Mesenteric fat pad (tissue), 1 donor: ENCODE measurements at places on chromosomes 7 and 10. TPM values are rescaled to one million over a fixed set of nuclear protein-coding genes. Genes with fewer than 3 reads are reported as not detected.

Gene KNDC1
- total RNA-seq: 0.13 TPM

DNA sequence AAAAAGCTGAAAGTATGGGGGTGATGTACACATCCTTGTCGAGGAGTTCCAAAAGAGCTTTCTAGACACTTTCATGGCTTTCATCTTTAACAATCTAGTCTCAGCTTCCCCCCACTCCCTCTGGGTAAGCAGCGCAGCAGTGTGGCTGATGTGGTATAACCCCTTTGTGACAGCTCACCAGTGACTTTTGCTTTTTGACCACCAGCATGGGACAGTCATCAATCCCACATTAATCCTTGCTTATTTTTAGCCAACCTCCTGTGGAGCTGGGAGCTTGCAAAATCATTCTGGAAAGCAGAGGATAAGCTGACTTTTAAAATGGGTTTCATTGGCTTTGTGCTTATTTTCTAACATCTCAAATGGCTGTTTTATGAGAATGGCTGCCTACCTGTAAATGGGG is 272.7 kb downstream of the HDAC9 start:
- no peak for DNase-seq

- no peak for DNase-seq
Measured at GRCh38 chr10:43854007-43854406, 205.3 kb upstream of the ZNF32 start.

DNA sequence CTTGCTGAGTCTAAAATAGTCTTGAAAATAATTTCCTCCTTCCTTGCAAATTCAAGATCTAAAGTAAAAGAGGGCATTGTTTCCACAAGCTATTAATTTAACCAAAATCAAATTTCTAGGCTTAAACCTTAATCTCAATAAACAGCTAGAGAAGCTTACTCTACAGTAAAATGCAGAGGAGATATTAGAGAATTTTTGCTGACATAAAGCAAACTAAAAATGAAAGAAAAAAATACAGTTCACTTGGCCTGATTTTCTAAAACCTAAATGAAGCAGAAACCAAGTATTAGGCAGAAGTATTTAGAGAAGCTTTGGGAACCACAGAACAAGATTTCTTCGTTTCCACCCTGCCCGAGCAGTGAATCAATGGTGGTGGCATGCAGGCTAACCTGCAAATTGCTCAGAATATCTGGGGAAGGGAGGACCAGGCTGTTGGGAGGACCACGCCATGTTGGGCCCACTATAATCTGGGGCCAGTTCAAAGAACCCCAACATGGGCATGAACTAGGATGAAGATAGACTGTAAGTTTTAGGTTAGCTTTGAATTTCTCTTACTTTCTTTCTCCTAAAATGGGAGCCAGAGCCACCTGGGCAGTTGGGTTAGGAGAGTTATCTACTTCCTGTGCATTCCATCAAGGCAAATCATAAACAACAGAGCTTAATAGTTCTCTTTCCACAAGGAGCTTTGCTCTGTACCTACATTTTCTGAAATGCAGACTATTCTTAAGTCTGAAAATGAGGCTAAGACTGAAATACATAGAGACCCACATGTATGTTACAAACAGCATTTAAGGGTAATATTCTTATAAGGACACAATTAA is 4.1 kb downstream of the LAMB1 start:
- DNase-seq: no peak

DNA sequence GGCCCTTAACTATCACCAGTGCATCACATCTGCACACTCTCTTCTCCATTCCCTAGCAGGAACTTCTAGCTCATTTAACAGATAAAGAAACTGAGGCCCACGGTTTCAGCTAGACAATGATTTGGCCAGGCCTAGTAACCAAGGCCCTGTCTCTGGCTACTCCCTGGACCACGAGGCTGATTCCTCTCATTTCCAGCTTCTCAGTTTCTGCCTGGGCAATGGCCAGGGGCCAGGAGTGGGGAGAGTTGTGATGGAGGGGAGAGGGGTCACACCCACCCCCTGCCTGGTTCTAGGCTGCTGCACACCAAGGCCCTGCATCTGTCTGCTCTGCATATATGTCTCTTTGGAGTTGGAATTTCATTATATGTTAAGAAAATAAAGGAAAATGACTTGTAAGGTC is 13.5 kb downstream of the AQP1 start:
- DNase-seq: no peak

- DNase-seq: no peak
Measured at GRCh38 chr10:87847550-87847949, 15.8 kb downstream of the KLLN start.

DNA sequence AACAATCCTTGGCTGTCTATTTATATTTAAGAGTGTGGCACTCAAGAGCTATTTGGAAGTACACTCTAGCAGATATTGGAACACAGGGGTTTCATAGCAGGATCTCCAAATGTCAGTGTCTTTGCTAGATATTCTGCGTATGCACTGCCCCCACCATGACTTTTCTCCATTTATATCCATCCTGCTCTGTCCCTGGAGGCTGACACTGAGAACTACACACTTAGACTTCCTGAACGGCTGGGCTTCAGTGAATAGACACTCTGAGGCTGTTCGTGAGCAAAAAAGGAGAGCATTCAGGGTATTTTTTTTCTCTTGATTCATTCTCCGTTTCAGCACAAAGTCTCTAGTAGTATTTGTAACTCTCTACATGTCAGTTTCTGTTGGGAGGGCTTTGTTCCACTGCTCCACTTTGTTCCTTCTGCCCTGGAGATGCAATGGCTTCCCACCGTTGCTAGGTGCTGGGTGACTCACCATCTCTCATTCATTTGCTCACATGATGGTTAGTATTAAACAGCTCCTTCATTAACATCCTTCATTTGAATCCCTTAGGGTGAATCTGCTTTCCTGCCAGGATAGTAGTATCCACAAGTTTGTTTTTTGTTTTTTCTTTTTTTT is 155.9 kb upstream of the SLC13A1 start:
- no peak for DNase-seq

DNA sequence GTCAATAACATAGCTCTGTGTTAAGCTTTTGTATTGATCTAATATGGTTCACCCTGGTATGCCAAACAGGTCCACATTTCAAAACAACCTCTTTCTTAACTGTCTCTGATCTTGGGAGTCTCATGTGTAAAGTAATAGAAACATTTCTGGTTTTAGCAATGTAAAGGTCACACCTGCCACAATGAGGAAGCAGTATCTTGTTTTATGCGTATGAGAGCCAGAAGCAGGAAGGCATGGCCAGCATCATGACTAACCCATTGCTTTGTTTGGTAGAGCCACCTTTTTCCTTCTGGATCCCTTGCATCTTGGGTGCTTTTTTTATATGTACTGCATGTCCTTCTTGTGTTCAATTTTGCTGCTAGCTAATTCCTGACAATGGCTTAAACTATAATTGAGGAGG is 411.3 kb upstream of the SEMA3C start:
- DNase-seq: no peak

DNA sequence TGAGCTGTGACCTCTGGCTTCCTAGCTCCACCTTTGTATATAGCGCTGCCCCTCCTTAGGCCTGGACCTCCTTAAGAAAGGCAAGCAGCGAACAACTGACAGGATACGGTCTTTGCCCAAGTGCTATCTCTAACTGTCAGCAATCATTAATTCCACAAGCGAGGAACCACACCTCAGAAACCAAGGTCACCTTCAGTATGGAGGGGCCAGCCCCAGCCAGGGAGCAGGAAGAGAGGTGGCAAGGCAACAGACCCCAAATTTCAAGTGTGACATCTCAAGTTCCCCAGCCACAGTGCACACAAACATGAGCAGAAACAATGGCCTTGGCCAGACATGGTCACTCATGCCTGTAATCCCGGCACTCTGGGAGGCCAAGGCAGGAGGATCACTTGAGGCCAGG is 4.8 kb upstream of the AOC1 start:
- DNase-seq: no peak
